ENCODE measurements at places on chromosomes 1 and 21.

DNA sequence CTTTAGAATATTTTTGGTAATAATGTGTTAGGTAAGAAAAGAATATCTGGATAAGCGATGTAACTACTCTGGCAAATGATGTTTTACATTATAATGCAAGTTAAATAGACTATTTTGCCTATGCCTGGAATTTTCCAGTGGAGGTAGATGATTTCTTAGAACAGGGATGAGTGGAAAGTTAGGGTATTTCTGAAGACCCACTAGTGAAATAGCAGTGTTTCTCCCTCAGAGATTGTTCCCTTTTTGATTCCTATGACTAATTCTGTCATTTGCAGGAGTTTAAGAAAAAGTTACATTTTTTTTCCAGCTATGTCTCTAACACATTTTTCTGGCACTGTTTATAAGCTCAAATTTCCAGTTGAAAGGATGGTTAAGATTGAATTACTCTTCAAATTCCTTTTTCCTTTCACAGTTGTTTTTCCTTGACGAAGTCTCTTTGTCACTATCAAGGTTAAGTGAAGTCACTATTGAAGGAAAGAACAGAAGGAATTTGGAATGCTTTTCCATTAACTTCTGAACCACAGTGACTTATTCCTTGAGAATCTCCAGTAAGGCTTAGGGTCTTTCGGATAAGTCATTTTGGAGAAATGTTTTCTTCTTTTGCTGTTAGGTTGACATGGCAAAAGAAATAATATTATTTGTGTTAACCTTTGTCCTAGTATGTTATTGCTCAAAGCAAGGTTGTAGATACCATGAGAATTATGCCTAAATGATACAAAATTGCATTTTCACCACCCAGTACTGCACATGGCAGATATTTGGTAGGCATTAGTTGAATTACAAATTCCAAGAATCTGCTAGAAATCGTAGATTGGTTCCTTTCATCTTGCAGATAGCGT, 42.9 kb upstream of the ZNF326 start:
- DNase-seq: no peak

- no peak for DNase-seq
These were observed 29.9 kb downstream of the NUAK2 start for GRCh38 chr1:205291596-205291995.

DNA sequence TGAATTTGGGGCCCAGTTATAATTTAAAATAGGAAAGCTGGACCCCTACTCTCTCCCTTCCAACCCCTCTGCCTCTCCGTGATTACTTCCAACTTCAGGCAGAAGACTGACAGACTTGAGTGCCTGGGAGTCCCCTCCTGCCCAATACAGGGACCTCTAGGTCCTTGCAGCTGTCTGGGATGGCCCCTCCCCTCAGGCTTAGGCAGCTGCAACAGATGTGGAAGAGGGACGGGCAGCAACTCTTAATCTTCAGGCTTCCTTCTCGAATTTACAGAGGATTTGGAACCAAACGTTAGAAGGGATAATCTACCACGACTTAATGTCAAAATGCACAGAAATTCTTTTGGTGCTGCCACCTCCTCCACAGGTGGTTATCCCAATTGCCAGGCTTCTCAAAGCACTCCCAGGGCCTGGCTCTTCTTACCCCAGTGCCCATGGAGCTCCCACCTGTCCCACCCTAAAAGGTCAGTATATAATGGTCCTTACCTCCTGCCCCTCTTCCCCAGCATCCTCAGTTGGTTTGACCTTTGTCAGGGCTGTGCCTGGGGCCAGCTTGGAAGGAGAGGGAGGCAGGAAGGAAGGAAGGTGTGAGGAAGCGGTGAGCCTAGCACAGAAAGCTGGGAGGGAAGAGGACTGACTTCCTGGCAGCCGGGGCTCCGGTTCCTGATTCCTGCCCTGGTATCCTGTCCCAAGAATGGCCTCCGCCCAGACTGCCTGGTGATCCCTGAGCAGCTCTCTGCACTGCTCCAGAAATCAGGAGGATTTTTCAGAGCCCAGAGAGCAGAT, 2.8 kb downstream of the PEA15 start:
- DNase-seq: no peak

GRCh38 chr1:102191723-102192122, 195.0 kb upstream of the OLFM3 start:
- DNase-seq: peak; percentile 62

DNA sequence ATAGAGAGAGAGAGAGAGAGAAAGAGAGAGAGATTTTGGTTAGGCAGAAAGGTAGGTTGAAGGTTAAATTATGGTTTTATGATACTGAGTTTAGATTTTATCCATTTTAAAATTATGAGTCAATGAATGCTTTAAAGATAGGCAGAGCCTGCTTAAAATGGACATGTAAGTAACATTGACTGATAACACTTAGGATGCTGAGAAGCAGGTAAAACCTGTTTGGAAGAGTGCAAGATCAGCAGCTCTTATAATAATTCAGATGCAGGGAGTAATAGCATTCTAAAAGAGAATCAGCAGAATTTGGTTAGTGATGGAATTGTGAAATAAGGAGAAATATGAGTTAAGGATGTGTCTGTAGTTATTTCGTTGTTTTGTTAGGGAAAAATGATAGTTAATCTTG, 446.6 kb downstream of the PLA2G4A start:
- DNase-seq: no peak

GRCh38 chr1:31723828-31724359, 20.1 kb upstream of the COL16A1 start:
- no peak for DNase-seq

DNA sequence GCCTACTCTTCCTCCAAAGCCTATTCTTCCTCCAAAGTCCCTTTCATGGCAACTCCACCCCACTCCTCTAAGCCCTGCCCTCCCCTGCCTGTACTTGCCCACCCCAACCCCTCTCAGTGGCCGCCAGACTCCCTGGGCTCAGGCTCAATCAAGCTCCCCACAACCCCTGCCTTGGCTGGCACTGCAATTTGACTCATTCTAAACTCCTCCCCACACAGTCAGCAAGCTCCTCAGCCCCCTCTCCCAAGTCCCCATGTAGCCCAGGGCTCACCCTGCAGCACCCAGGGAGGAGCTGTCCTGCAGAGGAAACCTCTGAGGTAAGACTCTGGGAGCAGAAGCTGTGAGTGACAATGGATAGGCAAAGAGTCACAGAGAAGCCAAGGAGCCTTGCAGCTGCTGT, 3.6 kb upstream of the VSIG8 start:
- DNase-seq: no peak

DNA sequence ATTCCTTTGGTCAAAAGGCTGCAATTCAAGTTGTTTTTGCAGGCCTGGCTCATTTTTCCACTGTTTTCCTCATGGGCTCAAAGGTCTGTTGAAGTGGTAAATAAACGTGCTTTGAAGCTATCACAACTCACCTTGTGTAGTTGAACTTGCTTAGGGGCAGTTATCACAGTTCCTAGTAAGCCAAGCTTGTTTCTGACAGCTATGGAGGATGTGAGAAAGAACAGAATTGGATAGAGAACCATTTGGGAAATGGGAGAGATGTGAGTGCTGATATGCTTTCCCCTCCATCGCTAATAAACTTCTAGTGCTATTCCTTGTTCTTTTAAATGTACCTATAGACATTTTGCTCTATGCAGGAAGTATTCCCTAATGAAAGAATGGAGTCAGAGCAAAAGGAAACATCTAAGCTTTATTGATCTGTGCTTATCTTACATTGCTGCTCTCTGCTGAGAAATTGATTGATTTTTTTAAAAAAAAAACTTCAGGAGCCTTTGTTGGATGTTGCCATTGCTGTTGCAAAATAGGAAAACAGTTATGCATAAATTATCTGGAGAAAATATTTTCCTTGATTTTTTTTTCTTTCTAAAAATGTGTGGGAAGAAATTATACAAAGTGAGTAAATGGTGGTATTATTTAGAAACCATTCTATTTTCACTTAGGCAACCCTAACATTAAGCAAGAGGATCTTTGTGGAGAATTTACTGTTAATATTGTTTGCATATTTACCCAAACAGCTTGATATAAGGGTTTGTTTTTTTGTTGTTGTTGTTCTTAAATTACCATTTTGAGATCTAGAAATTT, 118.2 kb downstream of the MAGI3 start:
- no peak for DNase-seq

GRCh38 chr1:113912594-113913311, 7.6 kb downstream of the DCLRE1B start:
- peak; percentile 80 for DNase-seq

- no peak for DNase-seq
These were observed 846 bp downstream of the NSUN4 start for GRCh38 chr1:46341222-46342083.

DNA sequence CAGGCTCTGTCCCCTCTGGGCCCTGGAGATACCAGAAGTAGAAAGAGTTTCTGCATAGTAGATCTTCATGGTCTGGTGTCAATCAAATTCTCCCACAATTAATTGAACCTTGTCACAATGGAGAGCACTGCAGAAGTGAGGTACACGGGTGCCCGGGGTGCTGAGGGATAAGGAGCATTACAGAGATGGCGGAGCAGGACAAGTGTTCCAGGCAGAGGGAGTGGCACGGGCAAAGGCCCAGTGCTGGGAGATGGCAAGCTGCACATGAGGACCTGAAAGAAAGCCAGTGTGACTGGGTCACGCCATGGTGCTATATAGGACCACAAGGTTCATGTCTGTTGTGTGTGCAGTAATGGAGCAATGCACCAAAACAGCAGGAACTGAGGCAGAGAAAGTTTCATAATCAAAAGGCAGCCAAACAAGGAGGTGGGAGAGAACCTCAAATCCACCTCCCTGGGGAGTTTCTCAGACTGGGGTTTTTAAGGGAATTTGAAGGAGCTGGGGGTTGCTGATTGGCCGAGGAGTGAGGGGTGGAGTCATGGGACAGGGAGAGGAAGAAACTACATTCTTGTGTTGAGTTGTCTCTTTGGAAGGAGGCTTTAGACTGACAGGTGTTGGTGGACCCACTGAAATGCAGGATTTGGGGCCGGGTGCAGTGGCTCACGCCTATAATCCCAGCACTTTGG, 27.7 kb downstream of the ACOT11 start:
- no peak for DNase-seq

GRCh38 chr1:168374566-168374965, 93.9 kb downstream of the TBX19 start:
- DNase-seq: no peak

GRCh38 chr21:15079269-15079668, 14.5 kb upstream of the NRIP1 start:
- no peak for DNase-seq

- no peak for DNase-seq
These were observed 1.4 kb upstream of the MAPKAPK2 start for GRCh38 chr1:206683313-206683712.

- DNase-seq: no peak
These were observed 16.2 kb downstream of the MASP2 start for GRCh38 chr1:11030865-11031264.

GRCh38 chr1:203402629-203403337, 51.9 kb upstream of the FMOD start:
- DNase-seq: no peak

- no peak for DNase-seq
These were observed 28.5 kb upstream of the KCNA2 start for GRCh38 chr1:110634455-110635311.

GRCh38 chr1:27116697-27117096, 38.2 kb downstream of the SLC9A1 start:
- no peak for DNase-seq

Measured in D341Med (cell line).